ENCODE measurements at places on chromosomes 7 and 10. TPM values are rescaled to one million over a fixed set of nuclear protein-coding genes. Genes with fewer than 3 reads are reported as not detected.
A peak's percentile ranks its signal among the peaks of the same experiment; 100 is the strongest.

DNA sequence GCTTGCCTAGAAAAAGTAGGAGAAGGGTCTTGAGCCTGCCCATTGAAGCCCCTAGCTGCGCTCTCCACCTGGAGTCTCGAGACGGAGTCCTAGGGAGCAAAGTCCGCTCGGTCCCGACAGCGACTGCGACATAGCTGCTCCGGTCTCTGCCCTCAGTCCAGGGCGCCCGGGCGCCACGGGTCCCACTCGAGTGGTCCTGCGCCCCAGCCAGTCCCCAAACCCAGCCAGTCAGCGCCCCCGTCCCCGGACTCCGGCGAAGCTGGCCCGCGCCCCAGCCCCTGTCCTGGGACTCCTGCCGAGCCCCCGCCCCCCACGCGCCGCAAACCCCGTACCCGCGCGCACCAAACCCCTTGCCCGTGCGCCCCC, 490 bp downstream of the TNS3 start:
- DNase-seq = no peak

- peak; percentile 58 for DNase-seq
Observed at GRCh38 chr7:28626624-28627262, 214.4 kb downstream of the CREB5 start.

DNA sequence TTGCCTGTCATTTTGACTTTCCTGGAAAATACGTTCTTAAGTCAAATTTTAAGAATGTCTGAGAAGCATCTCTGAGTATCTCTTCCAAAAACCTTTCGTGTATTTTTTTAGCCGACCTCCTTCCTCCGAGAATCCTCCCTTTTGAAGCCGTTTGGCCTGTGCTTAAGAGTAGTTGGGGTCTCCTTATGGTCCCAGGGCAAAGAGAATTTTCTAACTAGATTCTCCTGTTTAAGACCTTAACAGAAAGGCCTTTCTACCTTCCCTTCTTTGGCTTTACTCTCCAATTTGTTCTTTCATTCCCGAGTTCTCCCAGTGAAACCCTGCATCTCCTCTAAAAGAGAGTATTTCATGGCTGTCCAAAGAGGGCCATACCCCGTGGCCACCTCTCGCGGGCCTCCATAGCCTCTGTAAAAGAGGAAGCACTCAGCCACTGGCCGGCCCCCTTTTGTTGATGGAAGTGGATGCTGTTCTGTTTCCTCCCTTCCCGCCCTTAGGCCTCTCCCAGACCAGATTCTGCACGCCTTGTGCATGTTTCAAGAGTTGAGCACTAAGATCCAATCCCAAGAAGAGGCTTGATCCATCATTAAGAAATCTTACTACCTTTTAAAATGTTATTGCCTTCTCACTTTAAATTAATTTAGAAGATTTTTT, 6.6 kb upstream of the FEZF1 start:
- DNase-seq = no peak

DNA sequence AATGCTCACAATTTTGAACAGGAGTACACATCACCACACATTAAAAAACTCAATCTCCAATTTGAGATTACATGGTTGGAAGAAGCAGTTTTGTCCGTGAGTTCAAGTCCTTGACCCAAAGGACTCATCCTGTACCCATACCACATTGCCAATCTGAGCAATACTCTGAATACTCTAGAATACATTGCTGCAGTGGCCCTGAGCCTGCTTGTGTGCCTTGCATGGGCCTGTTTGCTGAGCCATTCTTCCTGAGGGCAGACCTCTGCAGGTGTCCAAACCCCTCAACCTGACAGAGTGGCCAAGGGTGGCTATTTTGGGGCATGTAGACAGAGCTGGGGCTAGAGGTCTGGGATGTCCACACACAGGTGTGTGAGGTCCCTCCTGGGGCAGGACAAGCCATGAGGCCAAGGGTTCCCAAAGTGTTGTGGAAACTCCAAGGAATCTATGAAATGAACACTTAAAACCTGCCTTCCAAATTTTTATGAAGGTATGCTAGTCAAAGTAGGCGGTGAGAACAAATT, 15.5 kb downstream of the AGMO start:
- DNase-seq = no peak

- no peak for DNase-seq
Observed at GRCh38 chr7:98241674-98242241, 10.3 kb downstream of the TECPR1 start.

- DNase-seq = peak; percentile 74
Observed at GRCh38 chr7:30134611-30135300, at the start of gene MTURN. Gene MTURN (plus strand): TSS chr7:30134986. CDS start chr7:30135137, 151 bp downstream.

GRCh38 chr7:139131601-139132041, 22.1 kb upstream of the ZC3HAV1 start:
- no peak for DNase-seq

DNA sequence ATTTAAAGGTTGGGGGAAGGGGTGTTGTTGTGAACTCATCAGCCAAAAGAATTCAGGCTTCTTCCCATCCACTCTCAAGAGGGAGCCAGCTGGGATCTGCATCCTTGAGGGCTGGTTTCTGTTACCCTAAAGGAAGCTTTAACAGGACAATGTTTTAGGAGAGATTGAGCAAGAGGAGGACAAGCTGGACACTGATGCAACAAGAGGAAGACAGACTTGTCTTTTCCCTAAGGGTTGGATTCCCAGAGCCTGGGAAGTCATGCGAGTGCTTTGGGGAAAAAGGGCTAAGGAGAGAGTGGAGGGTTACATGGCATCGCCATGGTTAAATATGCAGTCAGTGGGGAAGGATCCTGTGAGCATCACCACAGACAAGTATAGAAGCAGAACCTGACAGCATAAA, 47.6 kb upstream of the PDE1C start:
- DNase-seq = no peak

DNA sequence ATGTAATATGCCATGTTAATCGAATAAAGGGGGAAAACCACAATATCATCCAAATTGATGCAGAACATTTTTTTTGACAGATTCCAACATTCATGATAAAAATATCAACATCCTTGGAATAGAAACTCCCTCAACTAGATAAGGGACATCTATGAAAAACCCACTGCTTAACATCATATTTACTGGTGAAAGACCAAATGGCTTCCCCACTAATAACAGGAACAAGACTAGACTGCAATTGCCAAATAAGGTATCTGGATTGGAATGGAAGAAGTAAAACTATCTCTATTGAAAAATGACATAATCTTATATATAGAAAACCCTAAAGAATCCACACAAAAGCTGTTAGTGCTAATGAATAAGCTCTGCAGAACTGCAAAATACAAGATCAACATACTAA, 27.8 kb downstream of the SMURF1 start:
- no peak for DNase-seq

- DNase-seq = no peak
Observed at GRCh38 chr10:128897401-128898129, 569.5 kb upstream of the MGMT start.

DNA sequence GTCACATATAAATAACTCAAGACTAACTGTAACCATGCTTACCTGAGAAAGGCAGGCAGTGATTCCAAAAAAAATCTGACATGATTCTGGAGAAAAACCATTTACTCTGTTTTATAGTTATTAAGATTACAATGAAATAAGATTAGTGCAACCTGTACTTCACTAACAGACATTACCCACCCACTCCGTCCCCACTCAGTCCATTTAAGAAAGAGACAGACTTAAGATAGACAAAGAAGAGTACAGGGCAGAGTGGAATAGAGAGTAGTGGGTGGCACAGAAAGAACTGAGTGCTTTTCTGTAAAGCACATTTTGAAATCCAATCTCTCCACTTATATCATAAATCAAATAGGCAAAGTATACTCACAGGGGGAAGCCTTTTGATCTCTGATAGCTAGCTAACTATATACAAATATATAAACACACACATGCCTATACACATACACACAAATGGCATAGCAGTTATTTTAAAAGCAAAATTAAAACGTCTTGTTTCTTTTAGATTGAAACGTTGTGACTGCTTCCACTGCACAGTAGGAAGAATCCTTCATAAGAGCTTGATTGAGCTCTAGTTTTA, 11.9 kb downstream of the PAXIP1 start:
- DNase-seq = no peak

- DNase-seq = no peak
Observed at GRCh38 chr10:72735288-72735936, 43.5 kb downstream of the MCU start.

DNA sequence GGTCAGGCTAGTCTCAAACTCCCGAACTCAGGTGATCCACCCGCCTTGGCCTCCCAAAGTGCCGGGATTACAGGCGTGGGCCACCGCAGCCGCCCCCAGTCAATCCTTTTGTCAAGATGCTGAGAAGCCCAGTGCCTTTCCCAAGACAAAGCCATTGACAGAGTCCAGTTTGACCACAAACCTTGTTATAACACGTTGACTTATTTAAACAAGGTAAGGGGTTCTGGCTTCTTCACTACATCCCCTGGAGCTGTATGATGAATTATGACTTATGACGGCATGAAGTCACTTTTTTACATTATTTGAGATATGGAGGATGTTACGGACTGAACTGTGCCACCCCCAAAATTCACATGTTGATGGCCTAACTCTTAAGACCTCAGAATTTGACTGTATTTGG, 5.8 kb upstream of the SEC61G start:
- no peak for DNase-seq

- DNase-seq = no peak
Observed at GRCh38 chr7:93913197-93913596, 6.8 kb downstream of the GNGT1 start.

DNA sequence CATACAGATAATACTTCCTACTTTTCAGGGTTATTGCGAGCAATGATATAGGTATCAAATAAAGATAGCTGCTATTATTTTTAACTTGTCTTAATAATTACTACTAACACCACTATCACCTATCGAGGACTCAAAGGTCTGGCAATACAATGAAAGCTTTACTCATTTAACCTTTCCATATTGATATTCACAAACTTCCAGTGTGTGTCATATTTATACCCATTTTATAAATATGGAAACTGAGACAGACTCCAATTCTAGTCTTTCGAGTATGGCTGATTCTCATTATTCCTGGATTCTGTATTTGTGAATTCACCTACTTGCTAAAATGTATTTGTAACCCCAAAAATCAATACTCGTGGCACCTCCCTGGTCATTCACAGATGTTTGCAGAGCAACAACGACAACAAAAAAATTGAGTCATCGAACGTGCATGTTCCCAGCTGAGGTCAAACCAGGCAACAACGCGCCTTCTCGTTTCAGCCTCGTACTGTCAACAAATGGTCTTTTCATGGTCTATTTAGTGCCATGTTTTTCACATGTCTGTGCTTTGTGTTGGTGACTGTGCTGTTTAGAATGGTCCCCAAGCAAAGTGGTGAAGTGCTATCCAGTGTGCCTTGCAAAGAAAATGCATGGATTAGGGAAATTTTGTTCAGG, 51.7 kb downstream of the SMURF1 start:
- no peak for DNase-seq

GRCh38 chr10:67225226-67225625, 299.4 kb downstream of the LRRTM3 start:
- DNase-seq = no peak

DNA sequence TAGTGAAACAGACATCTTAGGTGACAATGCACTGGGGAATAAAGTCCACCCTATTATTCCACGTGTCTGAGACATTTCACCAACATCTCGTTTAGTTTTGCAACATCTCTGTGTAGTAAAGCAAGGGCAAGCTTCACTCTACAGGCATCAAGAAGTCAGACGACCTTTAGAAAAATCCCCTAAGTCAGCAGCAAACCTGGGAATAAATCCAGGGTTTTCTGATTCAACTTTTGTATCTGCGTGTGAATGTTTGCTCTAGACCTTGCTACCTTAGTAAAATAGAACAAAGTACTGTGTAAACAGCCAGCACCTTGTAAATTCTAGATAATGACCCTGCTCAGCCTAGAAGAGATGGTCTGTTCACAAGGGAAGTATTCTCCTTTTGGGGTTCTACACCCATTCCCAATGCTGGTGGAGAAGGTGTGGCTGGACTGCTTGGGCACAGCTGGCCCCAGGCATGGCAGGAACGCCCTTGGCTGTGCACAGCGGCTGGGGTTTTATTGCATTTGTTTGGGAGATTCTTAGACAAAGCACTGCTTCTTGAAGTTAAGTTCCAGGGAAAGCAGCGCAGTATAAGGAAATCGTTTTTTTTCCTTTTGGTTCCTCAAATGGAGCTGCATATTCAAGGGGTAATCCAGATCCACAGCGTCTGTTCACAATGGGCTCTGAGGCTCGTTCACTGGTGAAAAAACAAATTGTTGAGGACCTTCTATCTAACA, 38.3 kb upstream of the GALNTL5 start:
- DNase-seq = no peak

GRCh38 chr10:48519481-48520183, 85.2 kb downstream of the ARHGAP22 start:
- no peak for DNase-seq

- DNase-seq = no peak
Observed at GRCh38 chr10:121154310-121154709, 303.1 kb downstream of the WDR11 start.

DNA sequence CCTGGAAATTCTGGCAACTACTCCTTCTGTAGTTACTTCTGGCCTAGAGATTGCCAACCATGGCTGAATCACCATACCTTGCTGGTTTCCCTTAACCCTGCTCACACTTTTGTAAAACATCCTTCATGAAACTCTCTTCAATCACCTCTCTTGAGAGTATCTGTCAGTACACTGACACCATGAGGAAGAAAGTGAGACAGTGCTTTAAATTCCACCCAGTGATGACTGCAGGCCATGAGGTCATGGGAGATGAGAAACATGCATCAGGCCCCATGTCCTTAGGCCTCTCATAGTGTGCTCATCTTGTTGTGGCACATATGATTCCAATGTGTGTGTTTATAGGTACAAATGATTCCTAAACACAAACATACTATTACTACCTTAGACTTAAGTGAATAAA, 24.6 kb upstream of the NAMPT start:
- DNase-seq = no peak

DNA sequence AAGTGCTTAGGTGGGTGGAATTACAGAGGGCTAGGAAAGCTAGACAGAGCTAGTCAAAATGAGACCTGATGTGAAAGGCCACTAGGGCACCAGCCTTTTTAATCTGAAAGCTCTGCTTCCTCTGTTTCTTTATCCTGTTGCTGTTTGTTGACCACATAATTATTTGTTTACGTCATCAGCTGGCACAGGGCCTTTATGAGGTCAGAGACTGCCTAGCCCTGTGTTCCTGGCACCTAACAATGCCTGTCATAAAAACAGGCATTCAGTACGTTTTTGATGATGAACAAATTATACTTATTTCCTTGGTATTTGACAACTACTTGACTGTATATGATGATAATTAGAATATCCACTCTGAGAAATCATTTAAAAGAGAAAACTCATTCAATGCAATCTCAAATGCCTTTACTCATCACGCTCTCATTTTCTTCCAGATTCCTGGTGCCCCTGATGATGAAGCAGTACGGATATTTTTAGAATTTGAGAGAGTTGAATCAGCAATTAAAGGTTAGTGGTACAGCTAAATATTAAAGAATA, 26.0 kb downstream of the RBM17 start:
- DNase-seq = peak; percentile 84

Gene FOXP2
- total RNA-seq = 0.12 TPM

Gene GIMAP2
- total RNA-seq = 3.0 TPM

Gene CALHM3
- total RNA-seq = 4.8 TPM

Gene APBB1IP
- not detected for total RNA-seq

Gene FAM25A
- not detected for total RNA-seq

Gene OR2F1
- not detected for total RNA-seq

Gene COMTD1
- 49.9 TPM for total RNA-seq

Gene SPOCK2
- total RNA-seq = 0.53 TPM

Gene GPC2
- 7.4 TPM for total RNA-seq

Gene PROSER2
- total RNA-seq = 18.5 TPM

Gene NRAP
- total RNA-seq = not detected

Gene SLC13A1
- not detected for total RNA-seq

Gene TCAF1
- 63.2 TPM for total RNA-seq

Gene GBX1
- total RNA-seq = 0.41 TPM

Gene AGR2
- total RNA-seq = not detected

Gene PTPN20
- total RNA-seq = not detected
